ENCODE measurements at places on chromosomes 5 and 9.

DNA sequence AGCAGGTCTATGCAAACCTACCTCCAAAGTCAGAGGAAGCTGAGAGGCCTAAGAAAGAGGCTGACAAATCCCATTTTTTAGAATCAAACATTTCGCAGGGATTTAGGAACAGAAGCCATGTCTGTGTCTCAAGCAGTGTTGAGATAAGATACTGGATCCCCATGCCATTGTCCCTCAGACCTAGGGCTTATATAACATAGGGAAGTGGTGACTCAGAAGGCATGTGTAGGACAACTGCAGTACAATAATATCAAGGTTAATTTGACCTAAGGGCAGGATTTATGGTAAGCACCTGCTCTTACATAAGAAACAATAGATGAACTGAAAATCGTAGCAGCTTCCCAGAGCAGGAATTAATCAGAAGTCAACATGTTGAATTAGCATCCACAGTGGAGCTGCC lies 459.4 kb downstream of the ANXA1 start:
- DNase-seq, result no peak

- no peak for DNase-seq
Observed at GRCh38 chr5:1652873-1653697, 129.3 kb upstream of the LPCAT1 start.

DNA sequence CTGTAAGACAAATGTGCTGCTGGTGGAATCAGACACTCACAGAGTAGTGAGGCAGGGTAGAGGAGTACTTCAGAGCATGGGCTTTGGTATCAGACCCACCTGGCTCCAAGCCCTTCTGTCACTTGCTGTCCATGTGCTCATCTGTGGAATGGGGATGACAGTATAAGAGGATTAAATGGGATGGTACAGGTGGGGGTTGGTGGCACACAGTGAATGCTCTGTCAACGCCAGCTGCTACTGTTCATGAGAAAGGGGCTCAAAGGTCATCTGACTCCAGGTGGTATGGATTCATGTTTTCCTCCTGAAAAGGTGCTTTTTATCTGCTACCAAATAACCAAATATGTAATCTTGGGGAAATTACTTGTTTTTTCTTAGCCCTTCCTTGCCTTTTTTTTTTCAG lies 23.0 kb upstream of the PPARGC1B start:
- DNase-seq, result no peak

DNA sequence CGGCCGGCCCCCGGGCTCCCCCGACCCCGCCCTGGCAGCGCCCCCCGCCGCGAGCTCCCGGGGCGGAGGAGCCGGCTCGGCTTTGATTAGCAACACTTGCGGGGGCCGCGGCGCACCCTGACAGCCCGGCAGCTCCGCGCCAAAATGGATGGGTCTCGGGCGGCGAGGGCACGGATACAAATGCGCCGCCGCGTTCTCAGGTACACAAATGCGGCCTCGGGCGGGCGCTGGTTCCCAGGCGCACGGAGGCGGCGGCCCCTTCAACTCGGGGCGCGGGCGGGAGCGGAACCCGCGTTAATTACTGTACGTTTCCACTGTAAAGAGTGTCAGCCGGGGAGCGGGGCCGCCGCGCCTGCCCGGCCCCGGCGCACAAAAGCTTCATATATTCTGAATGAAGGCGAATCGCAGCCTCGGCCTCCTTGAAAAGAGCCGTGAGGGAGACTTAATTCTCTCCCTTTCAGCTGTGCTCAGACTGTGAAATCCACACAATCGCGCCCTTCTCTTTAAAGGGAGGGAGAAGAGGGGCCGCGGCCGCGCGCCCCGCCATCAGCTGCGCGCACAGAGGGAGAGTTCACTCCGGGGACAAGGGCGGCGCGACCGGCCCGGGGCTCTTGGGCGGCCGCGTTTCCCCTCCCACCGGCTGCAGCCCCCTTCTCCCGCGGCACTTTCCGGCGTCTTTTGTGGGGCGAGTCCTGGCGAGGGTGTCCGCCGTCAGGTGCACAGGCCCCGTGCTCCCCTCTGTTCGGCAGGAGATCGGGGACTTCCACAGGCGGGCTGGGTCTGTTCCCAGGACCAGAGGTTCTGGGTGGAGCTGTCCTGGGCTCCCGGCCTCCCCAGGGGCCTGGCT lies 27.0 kb downstream of the MSX2 start:
- no peak for DNase-seq

- DNase-seq, result no peak
Observed at GRCh38 chr5:154686490-154686889, 68.7 kb upstream of the LARP1 start.

- no peak for DNase-seq
Observed at GRCh38 chr5:100706776-100707175, 171.6 kb downstream of the FAM174A start.

GRCh38 chr9:6780690-6781089 lies 22.9 kb downstream of the KDM4C start:
- no peak for DNase-seq

All from cortex of kidney (tissue), 1 donor.